ENCODE measurements at places on chromosomes 12 and 14.

GRCh38 chr12:10673659-10674384 lies at the start of gene STYK1:
Gene STYK1, minus strand, starts transcription at chr12:10674052. Its CDS starts 39,434 bp downstream, at chr12:10634618.
- peak; percentile 82 for DNase-seq

- DNase-seq: no peak
Measured at GRCh38 chr14:104638190-104638589, 33.6 kb upstream of the TMEM179 start.

- no peak for DNase-seq
Measured at GRCh38 chr12:101925935-101926334, 48.6 kb downstream of the DRAM1 start.

DNA sequence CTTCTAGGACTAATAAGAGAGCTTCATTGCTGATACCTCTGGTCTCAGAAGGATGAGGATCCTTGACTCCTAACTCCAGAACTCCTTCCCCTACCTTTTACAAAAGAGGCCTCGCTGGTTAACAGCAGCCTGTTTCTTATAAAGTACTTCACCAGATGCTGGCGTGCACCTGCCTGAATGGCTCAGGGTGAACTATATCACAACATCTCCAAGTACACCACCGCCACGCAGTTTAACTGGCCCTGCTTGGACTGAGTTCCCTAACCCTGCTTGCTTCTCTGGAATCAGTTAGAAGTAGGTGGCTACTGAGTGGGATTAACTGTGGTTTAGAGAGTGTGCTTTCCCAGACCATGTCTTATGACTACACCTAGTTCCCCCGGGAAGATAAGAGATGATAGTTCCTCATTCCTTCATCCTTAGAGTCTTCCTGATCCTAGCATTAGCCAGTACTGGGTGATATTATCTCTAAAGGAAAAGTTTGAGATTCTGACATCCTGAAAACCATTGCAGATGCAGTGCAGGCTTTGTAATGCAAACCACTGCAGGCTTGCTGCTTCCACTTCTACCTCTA lies 3.0 kb downstream of the FOXJ2 start:
- DNase-seq: no peak

DNA sequence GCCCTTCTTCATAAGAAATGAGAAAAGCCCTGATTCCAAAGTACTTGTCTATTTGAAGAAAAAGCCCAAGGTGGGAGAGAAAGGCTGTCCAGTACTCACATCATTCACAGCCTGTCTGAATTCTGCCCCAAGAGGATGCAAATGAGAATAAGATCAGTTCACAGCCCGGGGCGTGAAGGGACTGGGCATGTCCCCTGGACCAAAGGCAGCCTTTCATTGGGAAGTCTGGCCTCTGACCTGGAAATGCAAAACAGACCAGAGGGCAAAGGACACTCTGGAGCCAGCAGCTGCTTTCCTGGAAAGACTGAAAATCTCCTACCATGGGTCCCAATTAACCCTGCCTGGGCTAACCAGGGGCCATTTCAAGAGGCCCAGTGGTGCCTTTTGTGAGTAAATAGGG lies 191.2 kb upstream of the PELI2 start:
- no peak for DNase-seq

DNA sequence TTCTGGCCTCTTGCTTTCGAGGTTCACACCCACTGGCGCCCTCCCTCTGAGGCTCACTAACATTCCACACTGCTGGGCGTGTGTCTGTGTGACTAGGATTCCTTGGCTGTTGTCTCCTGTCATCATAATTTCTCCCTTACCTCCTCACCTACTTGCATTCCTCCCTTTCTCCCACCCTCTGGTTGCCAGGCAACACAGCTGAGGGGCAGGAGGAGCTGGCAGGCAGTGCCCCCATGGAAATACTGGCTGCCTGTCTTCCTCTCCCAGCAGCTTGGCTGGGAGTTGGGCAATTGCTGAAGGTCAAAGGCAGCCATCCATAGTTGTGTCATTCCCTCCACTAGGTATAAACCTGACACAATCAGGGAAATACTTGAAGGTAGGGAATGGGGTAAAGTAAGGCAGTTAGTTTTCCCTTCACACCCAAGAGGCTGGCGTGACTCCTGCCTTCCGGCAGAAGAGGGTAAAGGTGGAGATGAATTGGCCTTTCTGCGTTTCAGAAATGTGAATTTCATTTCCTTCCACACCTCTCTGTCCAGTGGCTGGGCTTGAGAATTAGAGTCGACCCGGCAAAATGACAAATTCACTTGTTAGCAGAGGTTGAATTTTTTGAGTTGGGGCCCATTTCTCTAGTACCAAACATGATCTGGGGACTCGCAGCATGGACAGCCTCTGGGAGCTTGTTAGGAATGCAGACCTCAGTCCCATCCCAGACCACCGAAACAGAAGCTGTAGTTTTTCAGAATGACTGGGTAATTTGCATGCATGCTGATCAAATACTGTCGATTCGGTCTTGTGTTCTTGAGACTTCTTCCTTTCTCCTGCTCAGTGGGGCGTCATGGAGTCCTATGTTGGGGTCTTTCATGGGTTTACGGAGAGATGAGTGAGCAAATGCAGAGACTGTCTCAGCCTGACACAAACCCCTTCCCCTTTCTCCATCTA lies 24.3 kb upstream of the EMP1 start:
- no peak for DNase-seq

DNA sequence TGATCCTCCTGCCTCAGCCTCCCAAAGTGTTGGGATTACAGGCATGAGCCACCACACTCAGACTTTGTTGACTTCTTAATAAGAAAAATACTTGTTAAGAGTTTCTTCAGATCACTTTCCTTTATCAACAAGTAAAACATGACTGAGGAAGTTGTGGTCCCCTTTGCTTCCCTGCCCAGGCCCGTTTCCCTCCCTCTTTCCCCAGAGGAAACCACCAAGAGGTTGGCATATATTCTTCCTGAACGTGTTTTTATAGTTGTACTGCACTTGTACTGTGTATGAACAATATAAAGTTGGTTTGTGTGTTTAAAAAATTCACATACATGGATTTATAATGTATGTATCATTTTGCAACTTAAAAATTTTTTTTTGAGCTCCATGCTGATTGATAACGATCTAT lies 28.4 kb downstream of the PTPN11 start:
- no peak for DNase-seq

GRCh38 chr14:32825058-32825457 lies 113.6 kb upstream of the NPAS3 start:
- no peak for DNase-seq

- DNase-seq: no peak
Measured at GRCh38 chr14:51071857-51072256, 23.0 kb downstream of the TRIM9 start.

GRCh38 chr12:24989216-24989615 lies 40.3 kb upstream of the BCAT1 start:
- no peak for DNase-seq

- no peak for DNase-seq
Measured at GRCh38 chr14:56088941-56089340, 29.3 kb upstream of the PELI2 start.

- DNase-seq: no peak
Measured at GRCh38 chr14:71703477-71703876, 228.8 kb upstream of the RGS6 start.

DNA sequence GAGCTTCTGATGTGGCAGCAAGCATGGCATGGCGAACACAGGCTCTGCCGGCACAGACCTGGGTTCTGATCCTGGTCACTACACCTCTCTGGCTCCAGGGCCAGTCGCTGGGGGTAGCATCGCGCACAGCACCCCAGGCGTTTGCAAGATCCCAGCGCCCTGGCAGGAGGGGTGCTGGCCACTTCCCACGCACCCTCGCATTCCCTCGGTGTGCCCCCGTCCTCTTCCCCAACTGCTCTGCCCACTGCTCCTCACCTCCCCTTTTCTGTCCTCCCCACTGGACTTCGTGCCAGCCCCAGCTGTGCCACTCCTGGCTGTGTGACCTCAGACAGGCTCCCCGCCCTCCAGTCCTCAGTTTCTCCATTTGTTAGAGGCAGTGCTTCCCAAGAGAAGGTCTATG lies 2.8 kb downstream of the CDK2AP1 start:
- no peak for DNase-seq

DNA sequence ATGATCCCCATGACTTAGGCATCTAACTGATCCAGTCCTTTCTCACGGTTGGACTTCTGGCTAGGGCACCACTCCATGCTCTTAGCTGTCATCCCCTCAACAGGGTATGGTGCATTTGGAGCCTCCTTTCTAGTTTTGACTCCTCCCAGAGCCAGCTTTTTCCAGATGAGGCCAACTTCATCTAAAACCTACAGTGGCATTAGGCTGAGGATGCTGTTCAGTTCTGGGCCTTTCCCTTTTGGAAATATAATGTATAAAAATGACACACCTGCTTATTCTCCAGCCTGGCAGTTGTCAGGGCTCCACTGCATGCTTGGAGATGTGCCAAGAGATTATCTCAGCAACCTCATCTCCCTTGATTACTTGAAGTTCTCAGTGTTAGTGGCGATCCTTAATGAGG lies 239.7 kb downstream of the EMP1 start:
- DNase-seq: no peak

- DNase-seq: no peak
Measured at GRCh38 chr14:61325166-61325565, 3.8 kb downstream of the PRKCH start.

GRCh38 chr14:100567877-100568163 lies 19.4 kb downstream of the BEGAIN start:
- DNase-seq: no peak

GRCh38 chr12:96824074-96824837 lies 82.8 kb upstream of the NEDD1 start:
- DNase-seq: no peak

GRCh38 chr12:78210894-78211302 lies 380.2 kb downstream of the NAV3 start:
- no peak for DNase-seq

GRCh38 chr12:51863933-51864832 lies 15.7 kb upstream of the FIGNL2 start:
- DNase-seq: no peak

DNA sequence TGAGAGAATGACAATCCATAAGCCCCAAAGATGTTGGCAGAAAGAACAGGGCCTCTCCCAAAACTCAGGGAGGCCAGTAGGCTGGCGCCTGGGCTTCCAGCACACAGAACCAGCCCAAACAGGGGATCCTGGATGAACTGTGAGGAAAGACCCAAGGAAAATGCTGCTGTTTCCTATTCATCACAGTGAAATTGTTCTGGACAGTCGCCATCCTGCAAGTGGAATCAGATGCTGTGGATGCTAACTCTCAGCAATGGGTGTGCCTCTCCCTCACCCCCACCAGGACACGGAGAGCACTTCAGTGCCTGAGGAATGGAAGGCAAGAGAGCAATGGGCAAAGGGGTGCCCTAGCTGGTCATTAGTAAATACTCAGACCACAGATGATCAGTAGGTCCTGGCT lies 80.8 kb downstream of the ANO2 start:
- no peak for DNase-seq

DNA sequence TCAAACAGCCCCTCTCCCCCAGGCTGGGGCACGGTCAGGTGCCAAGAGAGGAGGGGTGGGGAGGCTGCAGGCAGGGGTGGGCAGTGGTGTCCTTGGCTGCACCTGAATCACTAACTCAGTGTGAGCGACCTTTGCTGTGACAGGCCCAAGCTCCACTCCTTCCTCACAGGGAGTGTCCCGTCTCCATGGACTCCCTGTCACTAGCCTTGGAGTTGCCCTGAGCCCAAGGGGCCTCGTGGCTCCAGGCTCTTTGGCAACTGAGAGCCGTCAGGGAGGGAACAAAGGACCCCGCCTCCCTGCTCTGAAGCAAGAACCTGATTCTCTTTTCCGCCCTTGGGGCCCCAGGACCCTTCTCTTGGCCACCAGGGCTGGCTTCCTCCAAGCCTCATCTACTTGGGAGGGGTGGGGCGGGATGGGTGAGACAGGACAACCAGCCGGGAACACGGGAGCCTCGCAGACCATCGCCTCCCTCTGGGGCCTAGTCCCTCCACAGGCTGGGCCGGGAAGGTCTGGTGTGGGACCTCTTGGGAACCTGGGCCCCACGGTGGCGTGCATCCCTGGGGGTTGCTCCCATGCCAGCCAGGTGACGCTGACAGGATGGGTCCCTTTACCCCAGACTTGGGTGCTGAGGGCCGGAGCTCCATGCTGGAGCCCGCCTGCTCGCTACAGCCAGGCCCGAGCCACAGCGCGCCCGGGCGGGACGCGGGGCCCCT lies 935 bp upstream of the ADSS1 start:
- DNase-seq: no peak

- peak; percentile 18 for DNase-seq
Measured at GRCh38 chr14:71166180-71166837, 259.1 kb downstream of the PCNX1 start.

DNA sequence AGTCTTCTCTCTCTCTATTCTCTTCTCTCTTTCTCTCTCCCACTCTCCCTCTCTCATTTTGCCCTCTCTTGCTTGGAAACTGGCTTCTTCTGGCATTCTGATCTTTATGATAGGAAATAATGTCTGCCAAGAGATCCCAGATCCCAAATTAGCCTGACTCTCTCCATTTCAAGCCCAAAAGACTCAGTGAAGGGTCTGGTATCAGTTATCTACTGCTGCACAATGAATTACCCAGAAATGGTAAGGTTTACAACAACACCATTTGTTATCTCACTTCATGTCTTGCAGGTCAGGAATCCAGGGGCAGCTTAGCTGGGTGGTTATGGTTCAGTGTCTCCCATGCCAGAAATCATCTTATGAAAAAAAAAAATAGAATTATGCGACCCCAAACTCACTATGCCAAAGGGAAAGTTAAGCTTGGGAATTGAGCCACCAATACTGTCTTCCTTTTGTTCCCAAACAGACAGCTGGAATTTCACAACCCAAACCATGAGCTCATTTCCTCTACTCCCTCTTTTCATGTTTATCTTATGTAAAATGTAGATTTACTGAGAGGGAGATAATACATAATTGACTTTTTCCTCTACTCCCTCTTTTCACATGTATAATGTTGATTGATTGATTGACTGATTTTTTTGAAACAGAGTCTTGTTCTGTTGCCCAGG lies 67.8 kb upstream of the FICD start:
- DNase-seq: no peak

DNA sequence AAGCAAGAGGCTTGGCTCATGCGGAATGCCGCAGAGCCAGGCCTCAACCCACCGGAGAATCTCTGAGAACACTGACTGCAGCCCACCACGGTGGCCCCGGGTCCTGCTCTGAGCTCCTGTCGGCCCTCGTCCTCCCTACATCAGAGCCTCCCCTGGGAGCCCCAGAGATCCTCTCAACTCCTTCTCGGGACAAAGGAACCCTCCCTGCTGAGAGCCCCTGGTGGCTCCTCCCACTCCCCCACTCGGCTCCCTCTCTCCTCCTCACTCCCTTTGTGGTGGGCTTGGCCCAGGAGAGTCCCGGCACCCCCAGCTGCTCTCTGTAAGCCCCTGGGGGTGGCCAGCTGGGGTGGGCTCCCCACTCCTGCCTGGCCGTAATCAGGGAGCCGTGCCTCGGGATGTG lies 11.1 kb upstream of the INF2 start:
- DNase-seq: no peak

DNA sequence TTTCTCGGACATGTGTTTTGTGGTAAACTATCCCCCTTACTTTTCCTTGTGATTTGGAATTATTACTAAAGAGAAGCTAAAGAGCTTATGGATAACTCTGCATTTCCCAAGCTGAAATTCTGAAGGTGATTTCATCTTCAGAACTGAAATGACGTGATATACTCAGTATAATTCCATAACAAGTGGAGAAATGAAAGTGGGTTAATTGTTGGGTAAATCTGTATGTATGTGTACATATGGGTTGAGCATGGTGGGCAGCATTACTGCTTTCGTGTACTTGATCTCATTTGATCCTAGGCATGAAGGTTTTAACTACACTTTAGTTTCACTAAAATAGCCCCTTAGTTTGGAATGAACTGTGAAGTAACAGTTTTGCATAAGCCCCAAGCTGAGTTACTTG lies 4.1 kb downstream of the YY1 start:
- DNase-seq: no peak
